ENCODE measurements at places on chromosomes 7 and 10.

GRCh38 chr10:5413012-5413938 is 918 bp downstream of the NET1 start:
- no peak for DNase-seq

DNA sequence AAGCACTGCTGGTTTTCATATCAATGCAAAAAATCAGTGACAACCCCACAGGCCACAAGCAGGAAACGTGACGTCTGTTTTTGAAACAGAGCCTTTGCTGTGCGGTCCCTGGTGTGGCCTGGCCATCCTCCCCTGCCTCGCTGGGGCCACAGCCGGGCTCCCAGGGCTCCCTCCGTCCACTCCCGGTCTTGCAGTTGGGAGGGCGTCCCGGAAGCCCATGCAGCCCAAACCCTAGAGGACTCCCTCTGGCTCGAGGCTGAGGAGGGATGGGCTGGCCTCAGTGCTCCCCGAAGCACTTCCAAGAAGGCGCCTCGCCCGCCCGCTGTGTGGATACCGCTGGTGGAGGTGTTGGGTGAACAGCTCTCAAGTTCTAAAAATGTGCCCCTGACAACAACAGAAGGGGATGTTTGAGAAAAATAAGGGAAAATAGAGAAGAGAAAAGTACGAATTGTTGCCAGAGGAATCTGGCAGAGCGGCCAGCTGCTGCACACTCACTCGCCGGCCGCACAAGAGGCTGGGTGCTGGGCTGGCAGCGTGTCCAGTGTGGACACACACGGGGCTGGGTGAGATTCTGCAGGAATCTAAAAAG is 73.5 kb downstream of the ZRANB1 start:
- DNase-seq, result no peak

GRCh38 chr10:63713191-63714144 is 192.3 kb downstream of the REEP3 start:
- no peak for DNase-seq

- no peak for DNase-seq
Observed at GRCh38 chr7:157527686-157528085, 190.9 kb downstream of the DNAJB6 start.

DNA sequence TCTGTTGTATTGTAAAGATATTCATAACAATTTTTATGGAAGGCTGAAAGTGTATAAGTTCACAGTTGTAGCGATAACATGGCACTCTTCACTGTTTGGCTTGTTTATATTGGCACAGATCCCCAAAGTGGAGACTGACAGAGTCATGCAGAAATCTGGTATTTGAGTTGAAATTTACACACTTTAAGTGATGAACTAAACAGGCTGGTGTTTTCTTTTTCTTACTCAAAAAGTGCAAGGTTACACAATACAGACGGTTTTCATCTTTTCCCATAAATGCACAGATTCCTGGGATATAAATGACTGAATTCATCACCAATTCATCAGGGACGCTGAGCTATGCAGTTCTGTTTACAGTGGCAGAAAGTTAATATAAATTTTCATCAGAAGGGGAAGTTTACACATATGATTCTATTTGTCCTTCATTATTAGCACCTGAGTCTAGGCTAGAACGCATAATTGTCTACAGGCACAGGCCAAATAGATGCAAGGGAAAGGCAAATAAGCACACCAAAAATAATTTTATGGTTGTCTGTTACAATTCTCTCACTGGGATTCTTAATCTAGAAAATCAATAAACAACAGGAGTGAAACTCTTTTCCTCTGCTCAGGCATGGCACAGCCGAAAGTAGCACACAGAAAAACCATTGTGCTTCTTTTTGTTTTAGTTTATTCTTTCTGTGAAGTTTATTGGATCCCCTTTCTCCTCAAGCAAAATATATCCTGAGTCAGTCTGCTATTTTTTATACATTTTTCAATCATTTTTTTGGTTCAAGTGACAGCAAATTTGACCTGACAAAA is 88.0 kb downstream of the FOXP2 start:
- no peak for DNase-seq

DNA sequence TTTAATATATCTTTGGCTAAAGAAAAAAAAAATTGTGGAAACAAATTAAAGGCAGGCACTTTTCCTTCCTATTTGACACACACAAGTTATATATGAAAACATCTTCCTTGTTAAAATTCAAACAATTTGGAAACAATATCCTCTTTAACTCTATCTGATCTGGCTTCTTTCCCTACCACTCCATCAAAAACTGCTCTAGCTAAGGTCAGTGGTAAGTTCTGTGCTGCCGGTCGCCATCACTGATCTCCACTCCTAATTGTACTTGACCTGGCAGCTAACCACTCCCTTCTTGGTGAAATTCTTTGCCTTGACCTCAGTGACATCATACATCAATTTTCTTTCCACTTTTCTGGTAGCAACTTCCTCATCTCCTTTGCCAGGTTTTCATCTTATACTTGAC is 47.9 kb upstream of the MRLN start:
- DNase-seq, result no peak
